ENCODE measurements at places on chromosomes 2 and 18.

DNA sequence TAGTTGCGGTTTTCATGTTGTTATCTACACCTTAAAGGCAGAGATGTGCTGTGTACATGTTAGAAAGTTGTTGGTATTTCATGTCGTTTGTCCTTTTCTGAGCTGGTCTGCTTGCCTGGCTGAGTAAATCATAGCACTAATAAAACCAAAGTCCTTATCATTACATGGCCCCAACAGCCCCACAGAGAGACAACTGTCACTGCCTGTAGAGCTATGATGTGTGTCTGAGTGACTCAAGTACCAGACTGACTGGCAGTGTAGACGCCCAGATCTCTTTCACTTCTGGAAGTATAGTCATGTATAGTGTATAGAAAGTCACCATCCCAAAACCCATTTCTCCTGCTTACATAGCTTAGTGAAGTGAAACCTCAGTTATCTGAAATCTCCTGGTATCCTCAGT is 4.3 kb downstream of the SOCS6 start:
- no peak overlapping the region for H3K4me3 ChIP-seq
- peaks cover 14% of the 10 kb centered on the region for H3K27me3 ChIP-seq
- no peak for DNase-seq
- H3K36me3 ChIP-seq: no peaks in the 10 kb centered on the region
- H3K27ac ChIP-seq: no peak overlapping the region

DNA sequence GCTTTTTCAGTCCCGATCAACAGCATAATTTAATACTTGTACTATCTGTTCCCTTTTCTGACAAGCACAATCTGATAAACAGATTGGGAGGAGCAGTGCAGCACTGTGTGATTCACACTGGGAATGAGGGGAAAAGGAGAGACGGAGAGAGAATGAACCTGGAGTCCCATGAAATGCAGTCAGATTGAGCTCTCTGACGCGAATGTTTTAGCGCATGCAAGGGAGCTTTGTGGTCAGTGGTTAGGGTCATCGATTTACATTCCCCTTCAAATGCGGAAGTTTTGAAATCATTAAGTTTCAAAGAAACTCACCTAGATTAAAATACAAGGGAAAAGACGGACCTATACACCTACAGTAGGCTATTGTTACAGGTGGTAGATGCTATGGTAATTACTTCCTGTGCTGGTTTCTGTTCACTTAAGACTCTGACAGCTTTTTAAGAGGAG is 99.6 kb downstream of the KCTD1 start:
- DNase-seq: no peak
- H3K27me3 ChIP-seq: no peaks in the 10 kb centered on the region
- H3K36me3 ChIP-seq: no peaks in the 10 kb centered on the region
- H3K4me1 ChIP-seq: no peaks in the 10 kb centered on the region
- no peak overlapping the region for H3K27ac ChIP-seq

- DNase-seq: no peak
- H3K4me3 ChIP-seq: no peak overlapping the region
- no peaks in the 10 kb centered on the region for H3K4me1 ChIP-seq
- no peaks in the 10 kb centered on the region for H3K27me3 ChIP-seq
- H3K36me3 ChIP-seq: no peaks in the 10 kb centered on the region
These were observed 733.2 kb upstream of the PKDCC start for GRCh38 chr2:41314511-41315070.

DNA sequence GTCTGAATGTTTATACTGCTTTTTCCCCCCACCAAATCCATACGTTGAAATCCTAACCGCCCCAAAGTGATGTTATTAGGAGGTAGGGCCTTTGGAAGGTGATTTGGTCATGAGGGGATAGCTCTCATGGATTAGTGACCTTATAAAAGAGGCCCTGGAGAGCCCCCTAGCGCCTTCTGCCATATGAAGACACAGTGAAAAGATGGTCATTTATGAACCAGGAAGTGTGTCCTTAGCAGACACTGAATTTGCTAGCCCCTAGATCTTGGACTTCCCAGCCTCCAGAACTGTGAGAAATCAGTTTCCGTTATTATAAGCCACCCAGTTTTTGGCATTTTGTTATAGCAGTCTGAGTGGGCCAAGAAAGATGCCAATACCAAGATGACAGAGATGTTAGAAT is 7.2 kb upstream of the TSN start:
- H3K27ac ChIP-seq: no peak overlapping the region
- H3K36me3 ChIP-seq: no peaks in the 10 kb centered on the region
- H3K4me1 ChIP-seq: no peaks in the 10 kb centered on the region

- H3K36me3 ChIP-seq: no peaks in the 10 kb centered on the region
- H3K27ac ChIP-seq: no peak overlapping the region
- H3K4me1 ChIP-seq: no peaks in the 10 kb centered on the region
- no peak overlapping the region for H3K4me3 ChIP-seq
- H3K27me3 ChIP-seq: no peaks in the 10 kb centered on the region
- DNase-seq: no peak
These were observed 259.1 kb downstream of the TDRD15 start for GRCh38 chr2:21382701-21383520.

DNA sequence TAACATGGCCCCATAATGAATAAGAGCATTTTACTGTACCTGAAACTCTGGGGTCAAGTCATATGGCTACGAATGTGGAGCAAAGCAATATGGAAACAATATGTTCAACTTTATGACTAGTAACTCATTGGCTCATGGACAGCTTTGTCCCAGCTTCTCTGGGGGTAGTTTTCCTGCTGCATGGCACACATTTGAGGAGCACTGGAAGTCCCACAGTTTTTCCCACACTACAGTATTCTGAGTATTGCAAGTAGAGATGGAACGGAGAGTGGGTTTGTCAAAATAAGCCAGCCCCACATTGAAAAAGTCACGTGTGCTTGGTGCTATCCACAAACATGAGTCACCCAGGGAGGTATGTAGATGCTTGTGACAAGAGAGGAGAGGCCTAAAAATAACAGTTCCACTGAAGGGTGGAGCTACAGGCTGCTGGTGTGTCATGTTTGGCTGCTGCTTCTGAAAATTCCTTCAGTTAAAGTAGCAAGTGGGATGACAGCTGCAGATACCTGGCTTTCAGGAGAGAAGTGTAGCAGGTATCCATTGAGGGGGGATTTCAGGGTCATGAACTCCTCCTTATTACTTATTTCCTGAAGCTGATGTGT is 48.2 kb upstream of the CTAGE1 start:
- no peaks in the 10 kb centered on the region for H3K36me3 ChIP-seq
- H3K4me3 ChIP-seq: no peak overlapping the region
- no peaks in the 10 kb centered on the region for H3K4me1 ChIP-seq
- no peak for DNase-seq
- H3K27ac ChIP-seq: no peak overlapping the region

DNA sequence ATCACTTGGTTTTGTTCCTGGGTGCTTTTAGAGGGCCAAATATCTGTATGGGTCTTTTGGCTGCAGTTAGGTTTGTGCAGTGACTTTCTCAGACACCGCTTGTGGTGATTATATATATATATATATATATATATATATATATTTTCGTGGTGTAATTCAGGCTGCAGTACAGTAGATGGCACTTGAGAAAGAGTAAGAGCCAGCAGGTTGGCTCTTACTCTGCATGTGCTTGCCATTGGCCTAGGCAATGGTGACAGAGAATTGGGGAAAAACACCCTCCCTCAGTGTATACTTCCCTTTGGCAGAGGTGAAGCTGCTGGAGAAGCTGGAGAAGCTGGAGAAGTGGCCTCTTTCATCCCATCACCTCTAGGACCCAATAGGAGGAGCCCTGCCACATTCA is 22.2 kb upstream of the MYL1 start:
- no peaks in the 10 kb centered on the region for H3K36me3 ChIP-seq
- DNase-seq: no peak
- H3K27ac ChIP-seq: no peak overlapping the region
- H3K27me3 ChIP-seq: no peaks in the 10 kb centered on the region

DNA sequence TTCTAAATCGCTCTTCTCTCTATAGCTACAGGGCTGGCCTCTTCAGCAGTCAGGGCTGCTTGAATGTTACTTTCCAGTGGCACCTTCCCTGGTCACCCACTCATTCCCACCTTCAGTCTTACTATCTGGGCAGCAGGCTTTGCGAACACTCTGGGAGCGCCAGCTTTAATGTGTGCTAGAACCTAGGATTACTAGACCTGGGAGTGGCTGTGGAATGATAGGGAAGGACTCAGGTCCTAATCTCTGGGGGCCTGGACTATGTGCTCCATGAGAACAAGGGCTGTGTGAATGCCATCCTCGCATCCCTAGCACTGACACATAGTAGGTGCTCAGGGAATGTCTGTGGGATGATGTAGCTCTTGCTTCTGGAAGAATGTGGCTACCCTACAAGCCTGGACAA is 57.6 kb downstream of the BCL2L11 start:
- no peak overlapping the region for H3K4me3 ChIP-seq
- H3K27ac ChIP-seq: no peak overlapping the region
- H3K4me1 ChIP-seq: no peaks in the 10 kb centered on the region
- no peaks in the 10 kb centered on the region for H3K27me3 ChIP-seq
- DNase-seq: no peak

GRCh38 chr18:55048892-55049291 is 89.6 kb upstream of the CCDC68 start:
- no peak for DNase-seq
- H3K27ac ChIP-seq: no peak overlapping the region
- H3K36me3 ChIP-seq: no peaks in the 10 kb centered on the region
- no peaks in the 10 kb centered on the region for H3K27me3 ChIP-seq
- no peaks in the 10 kb centered on the region for H3K4me1 ChIP-seq

DNA sequence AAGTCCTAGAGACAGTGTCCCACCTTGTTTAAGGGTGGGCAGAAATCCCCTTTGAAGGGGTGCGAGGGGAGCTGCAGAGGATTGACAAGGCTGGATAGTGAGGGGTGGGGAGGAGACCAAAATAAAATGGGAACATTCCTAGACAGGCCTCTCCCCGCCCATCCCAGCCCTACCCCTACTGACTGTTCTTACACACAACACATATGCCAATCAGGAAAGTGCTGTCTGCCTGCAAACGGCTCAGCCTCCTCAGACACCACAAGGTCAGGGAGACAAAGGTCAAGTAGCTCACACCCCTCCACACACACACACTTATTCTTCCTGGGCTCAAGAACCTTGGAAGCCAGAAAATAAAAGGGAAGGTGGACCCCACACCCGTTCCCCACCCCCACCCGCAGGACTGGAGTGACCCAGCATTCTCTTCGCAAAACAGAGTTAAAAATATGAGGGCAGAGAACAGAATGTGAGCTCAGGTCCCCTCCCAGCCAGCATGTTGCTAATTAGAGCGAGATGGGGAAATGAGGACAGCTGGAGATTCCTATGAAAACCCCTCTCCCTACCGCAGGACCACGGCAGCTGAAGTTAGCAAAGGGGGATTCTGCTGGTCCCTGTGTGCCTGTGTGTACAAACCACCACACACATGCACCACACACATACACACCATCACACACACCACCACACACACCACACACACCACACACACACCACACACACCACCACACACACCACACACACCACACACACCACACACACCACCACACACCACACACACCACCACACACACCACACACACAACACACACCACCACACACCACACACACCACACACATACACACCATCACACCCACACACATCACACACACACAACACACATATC is 197.8 kb downstream of the TNS1 start:
- no peaks in the 10 kb centered on the region for H3K36me3 ChIP-seq
- H3K4me3 ChIP-seq: no peak overlapping the region
- H3K27me3 ChIP-seq: no peaks in the 10 kb centered on the region
- DNase-seq: no peak

- H3K36me3 ChIP-seq: no peaks in the 10 kb centered on the region
- H3K4me3 ChIP-seq: no peak overlapping the region
- H3K4me1 ChIP-seq: peaks cover 4% of the 10 kb centered on the region
- H3K27me3 ChIP-seq: no peaks in the 10 kb centered on the region
- no peak overlapping the region for H3K27ac ChIP-seq
- no peak for DNase-seq
These were observed 77.6 kb upstream of the BCL2L11 start for GRCh38 chr2:111042772-111043771.

- H3K4me3 ChIP-seq: no peak overlapping the region
- H3K27me3 ChIP-seq: no peaks in the 10 kb centered on the region
- no peak for DNase-seq
- H3K36me3 ChIP-seq: no peaks in the 10 kb centered on the region
- H3K27ac ChIP-seq: no peak overlapping the region
These were observed 132.3 kb upstream of the TNP1 start for GRCh38 chr2:216992056-216992675.

DNA sequence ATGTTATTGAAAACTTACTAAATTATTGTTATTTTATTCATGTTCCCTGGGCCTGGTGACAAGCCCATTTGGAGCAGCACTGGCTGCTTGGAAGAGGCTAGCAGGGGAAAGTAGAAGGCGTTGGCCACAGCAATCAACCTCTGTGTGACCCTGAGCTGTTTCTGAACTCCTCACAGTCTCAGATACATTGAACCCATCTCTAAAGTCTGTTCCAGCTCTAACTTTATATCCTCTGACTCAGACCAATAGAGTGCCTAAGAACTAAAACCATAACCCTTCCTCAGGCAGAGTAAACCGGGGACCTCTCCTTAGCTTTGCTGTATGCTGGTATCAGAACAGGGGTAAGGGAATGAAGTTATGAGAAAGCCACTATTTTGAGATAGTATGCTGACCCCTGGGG is 96.4 kb upstream of the NOL4 start:
- no peak overlapping the region for H3K4me3 ChIP-seq
- H3K27me3 ChIP-seq: no peaks in the 10 kb centered on the region
- no peak overlapping the region for H3K27ac ChIP-seq
- no peaks in the 10 kb centered on the region for H3K4me1 ChIP-seq
- DNase-seq: no peak

GRCh38 chr2:144219979-144220378 is 299.9 kb downstream of the ZEB2 start:
- DNase-seq: no peak
- no peak overlapping the region for H3K27ac ChIP-seq
- H3K4me1 ChIP-seq: no peaks in the 10 kb centered on the region
- no peaks in the 10 kb centered on the region for H3K36me3 ChIP-seq

- H3K36me3 ChIP-seq: no peaks in the 10 kb centered on the region
- H3K27me3 ChIP-seq: no peaks in the 10 kb centered on the region
- H3K4me3 ChIP-seq: no peak overlapping the region
- no peaks in the 10 kb centered on the region for H3K4me1 ChIP-seq
These were observed 470.8 kb downstream of the KCNJ3 start for GRCh38 chr2:155169317-155169716.

GRCh38 chr2:240505910-240506309 is 51.9 kb downstream of the ANKMY1 start:
- peaks cover 6% of the 10 kb centered on the region for H3K36me3 ChIP-seq
- H3K27ac ChIP-seq: no peak overlapping the region
- H3K4me1 ChIP-seq: no peaks in the 10 kb centered on the region
- H3K4me3 ChIP-seq: no peak overlapping the region
- H3K27me3 ChIP-seq: no peaks in the 10 kb centered on the region
- DNase-seq: no peak

DNA sequence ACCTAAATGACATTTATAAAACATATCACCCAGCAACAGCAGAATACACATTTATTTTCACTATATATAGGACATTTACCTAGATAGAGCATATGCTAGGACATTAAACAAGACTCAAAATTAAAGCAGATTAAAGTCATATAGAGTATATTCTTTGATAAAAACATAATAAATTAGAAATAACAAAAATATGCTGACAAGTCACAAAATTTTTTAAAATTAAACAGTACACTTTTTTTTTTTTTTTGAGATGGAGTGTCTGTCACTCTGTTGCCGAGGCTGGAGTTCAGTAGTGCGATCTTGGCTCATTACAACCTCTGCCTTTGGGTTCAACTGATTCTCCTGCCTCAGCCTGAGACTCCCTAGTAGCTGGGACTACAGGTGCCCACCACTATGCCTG is 758.9 kb upstream of the NRXN1 start:
- H3K36me3 ChIP-seq: no peaks in the 10 kb centered on the region
- DNase-seq: no peak
- H3K27me3 ChIP-seq: no peaks in the 10 kb centered on the region
- H3K4me1 ChIP-seq: no peaks in the 10 kb centered on the region
- H3K4me3 ChIP-seq: no peak overlapping the region
